ENCODE measurements at places on chromosomes 3 and 15.
A peak's percentile ranks its signal among the peaks of the same experiment; 100 is the strongest.

GRCh38 chr15:40766906-40767837 lies 2.6 kb upstream of the C15orf62 start:
- DNase-seq = peak; percentile 64

GRCh38 chr3:64084640-64085039 lies 61.3 kb upstream of the PSMD6 start:
- peak; percentile 85 for DNase-seq

DNA sequence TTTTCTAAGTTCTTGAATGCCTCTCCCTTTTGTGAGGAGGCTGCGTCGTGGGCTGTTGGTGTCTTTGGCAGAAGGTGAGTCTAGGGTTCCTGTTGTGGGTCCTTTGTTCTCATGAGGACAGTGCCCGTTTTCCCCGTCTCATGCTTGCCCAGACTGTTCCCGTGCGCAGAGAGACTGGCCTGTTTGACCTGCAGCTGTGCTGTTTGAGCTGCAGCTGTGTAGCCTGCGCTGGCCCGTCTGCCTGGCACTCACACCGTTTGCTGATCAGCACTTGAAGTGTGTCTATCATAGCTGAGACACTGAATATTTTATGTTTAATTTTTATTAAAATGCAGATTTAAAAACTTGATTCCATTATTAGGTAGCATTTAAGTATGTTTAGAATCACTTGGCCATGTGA lies 9.9 kb downstream of the GOLGA6L2 start:
- no peak for DNase-seq

- DNase-seq = no peak
Measured at GRCh38 chr3:32817257-32817557, 590 bp upstream of the TRIM71 start.

DNA sequence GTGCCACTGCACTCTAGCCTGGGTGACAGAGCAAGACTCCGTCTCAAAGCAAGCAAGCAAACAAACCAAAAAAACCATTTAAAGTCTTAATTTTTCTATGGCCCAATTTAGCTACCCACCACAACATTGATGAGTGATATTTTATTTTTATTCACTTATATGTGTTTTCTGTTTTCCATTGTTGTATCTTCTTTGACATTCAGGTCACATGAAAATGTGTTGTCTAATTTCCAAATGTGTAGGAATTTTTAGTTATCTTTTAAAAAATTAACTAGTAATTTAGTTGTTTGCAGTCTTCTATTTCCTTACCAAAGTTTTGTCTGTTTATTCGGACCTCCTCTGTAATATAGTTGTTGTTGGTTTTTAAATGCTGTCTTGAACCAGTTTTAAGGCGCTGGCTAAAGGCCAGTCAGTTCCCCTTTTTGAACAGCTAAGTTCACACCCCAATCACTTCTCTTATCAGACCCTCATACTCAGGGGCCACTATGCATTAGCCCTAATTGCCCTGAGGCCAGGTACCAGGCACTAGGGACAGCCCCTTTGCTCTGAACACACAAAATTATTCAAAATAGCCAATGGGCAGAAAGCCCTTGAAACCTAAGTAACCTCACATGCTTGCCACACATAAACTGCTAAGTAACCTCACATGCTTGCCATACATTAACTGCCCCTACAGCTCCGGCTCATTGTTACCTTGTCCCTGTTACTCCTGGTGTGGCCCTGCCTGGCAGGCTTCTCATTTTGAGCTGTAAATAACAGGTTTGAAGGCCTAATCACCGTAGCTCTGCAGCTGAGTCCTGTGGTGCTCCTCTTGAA lies 4.3 kb upstream of the CCR4 start:
- no peak for DNase-seq

- DNase-seq = no peak
Measured at GRCh38 chr3:284322-284721, 87.8 kb downstream of the CHL1 start.

Data from astrocyte (in vitro differentiated cells and primary cell).